ENCODE measurements at places on chromosomes 6 and 20. TPM values are rescaled to one million over a fixed set of nuclear protein-coding genes. Genes with fewer than 3 reads are reported as not detected.

The MAP1LC3A gene
- 17.7 TPM for polyA plus RNA-seq

The CLVS2 gene
- polyA plus RNA-seq, result 0.15 TPM

The PRDM13 gene
- polyA plus RNA-seq, result not detected

The PRSS35 gene
- polyA plus RNA-seq, result 35.2 TPM

The NKX2-4 gene
- polyA plus RNA-seq, result not detected

GRCh38 chr20:7240490-7240889, 473.0 kb downstream of the BMP2 start:
- no peak for DNase-seq

DNA sequence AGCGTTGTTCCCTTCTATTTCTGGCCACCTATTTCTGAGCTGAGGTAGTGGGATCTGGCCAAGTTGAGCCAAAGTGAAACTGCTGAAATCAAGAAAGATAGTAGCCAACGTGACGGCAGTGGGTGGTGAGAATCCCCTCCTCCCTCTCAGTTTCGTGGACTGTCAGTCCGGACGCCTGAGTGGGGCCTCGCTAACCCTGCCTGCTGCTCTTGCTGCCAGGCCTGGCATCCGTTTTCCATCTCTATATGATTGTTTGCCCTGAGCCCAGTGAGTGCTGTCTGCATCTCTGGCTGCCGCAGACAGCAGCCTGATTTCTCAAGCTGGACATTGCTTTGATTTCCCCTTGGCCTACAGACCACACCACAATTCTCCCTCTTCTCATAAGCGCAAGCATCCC, 23.5 kb upstream of the PAX1 start:
- no peak for DNase-seq

DNA sequence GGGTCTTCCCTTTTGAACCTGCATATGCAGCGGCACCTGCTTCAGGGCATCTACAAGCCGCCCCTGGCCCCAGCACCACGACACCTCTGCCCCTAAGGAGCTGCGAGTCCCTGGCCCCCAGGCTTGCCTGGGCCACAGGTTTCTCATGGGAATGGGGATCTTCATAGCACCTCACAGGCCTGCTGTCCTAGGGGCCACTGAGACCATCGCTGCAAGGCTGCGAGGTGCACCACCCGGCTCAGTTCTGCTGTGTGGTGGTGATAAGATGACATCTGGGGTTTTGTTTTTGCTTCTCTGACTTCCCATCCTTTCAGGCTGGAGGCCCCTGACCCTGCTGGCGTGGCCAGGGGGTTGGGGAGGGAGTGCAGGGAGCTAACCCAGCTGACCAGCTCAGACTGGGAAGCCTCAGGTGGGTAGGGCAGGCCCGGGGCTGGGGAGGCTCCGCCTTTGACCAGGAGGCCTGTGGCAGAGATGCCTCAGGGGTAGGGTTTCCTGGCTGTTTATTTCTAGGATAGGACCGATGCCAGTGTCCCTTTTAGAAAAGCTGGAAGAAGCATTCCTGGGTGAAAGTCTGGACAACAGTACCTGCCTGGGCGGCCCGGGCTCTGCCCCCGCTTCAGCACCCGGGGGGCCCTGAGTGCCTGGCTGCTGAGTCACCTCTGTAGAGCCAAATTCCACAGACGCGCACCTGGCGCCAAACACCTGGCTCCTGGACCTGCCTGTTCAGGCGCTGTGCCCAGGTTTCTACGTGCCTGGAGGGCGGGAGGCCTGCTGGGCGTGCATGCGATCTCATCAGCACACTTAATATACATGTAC, 264.7 kb downstream of the DLL1 start:
- DNase-seq, result no peak

GRCh38 chr6:28895131-28895812, 28.5 kb downstream of the TRIM27 start:
- peak; percentile 93 for DNase-seq

DNA sequence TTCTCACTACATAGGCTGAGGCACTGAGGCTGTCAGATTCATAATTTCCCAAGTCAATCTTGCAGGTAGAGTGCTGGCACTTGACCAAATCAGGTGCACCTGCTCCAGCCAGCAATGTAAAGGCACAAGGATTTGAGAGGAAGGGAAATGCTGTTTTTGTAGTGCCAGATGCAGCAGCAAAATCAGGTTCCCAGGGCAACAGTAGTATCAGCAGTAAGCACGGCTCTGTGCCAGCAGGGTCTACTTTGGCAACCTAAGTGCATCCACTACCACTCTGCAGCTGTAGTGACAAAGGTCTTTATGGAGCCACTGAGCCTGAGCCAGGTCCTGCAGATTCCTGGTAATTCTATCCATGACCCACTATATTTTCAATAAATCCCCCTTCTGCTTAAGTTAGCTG, 329.5 kb downstream of the TPBG start:
- no peak for DNase-seq

- no peak for DNase-seq
Observed at GRCh38 chr6:53837865-53838769, 43.3 kb downstream of the LRRC1 start.

DNA sequence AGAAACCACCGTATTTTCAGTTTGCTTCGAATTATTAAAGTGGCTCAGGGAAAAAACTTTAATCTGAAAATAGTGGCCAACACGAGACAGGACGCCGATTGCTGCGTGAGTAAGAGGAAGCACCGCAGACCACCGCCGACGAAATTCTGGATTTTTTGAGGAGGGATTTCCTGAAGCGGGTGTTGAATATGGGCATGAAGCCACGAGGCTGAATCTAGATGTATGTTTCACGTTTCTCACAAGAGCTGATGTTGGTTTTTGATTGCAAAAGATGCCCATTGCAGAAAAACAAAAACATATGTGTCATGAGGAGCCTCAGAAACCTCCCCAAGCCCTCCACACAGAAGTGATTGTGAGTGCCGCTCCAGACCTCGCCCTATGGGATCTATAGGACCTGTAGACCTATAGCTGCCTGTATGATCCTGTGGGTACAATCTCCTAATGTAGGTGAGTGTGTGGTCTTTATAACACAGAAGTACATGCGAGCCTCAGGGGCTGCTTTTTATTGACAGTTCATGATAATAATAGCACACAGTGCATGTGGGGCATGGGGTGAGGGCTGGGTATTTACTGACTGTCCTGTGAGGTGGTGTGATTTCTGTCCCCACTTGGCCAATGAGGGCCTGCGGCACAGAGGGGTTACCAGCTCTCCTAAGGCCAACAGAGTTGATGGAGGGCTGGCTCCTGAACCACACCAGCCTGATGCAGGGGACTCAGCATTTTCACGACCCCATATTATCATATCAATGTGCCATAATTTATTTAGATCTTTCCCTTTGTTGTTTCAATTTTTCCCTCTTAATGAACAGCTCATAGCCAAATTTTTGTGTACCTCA, 243.9 kb downstream of the DLL1 start:
- no peak for DNase-seq

GRCh38 chr6:35089935-35090505, 51.1 kb downstream of the TCP11 start:
- DNase-seq, result no peak

DNA sequence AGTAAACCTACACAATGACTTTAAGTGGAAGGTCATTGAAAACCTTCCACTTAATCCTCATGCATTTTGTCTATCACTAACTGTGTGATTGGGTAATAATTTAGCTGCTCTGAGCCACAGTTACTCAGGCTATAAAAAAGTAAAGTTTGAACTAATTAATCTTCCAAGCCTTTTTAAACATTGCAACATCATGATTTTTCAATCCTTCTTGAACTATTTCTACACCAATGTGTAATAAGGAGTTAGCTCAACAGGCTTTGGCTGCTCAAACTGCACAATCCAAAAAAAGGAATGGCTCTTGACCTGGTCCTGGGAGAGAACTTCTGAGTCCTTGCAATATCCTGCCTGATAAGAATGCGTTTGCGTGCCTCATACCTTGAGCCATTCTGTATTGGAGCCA, 34.8 kb upstream of the FILIP1 start:
- DNase-seq, result no peak

GRCh38 chr6:137791281-137792159, 75.5 kb upstream of the TNFAIP3 start:
- DNase-seq, result no peak

DNA sequence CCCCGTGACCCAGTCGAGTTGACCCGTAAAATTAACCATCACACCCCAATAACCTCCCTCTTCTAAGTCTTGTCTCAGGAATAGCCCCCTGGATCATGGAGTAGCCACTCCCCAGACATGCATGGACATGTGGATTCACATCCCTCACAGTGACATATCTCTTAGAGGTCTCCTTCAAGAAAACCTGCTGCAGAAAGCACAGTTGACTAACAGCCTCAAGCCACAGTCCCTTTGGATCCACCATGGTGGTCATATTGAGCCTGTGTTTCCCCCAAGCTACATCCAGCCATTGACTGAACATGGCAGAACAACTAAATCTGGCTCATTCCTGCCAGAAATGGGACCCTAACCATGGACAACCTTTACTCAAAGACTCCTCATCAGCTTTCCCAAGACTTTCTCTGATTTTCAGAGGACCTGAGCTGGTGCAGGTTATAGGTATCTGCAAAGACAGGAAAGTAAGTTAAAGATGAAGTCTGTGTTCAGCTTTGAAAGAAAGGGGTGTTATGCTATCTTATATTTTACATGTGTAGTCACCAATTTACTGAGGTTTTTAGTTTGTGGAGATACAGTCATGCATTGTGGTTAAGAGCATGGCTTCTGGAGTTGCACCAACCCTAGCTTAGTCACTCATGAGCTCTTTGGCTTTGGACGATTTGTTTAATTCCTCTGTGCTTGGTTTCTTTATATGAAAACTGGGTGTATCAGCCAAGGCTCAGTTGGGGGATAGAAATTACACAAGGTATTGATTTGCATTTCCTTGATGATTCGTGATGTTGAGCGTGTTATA, 219.1 kb downstream of the MYLK4 start:
- no peak for DNase-seq

DNA sequence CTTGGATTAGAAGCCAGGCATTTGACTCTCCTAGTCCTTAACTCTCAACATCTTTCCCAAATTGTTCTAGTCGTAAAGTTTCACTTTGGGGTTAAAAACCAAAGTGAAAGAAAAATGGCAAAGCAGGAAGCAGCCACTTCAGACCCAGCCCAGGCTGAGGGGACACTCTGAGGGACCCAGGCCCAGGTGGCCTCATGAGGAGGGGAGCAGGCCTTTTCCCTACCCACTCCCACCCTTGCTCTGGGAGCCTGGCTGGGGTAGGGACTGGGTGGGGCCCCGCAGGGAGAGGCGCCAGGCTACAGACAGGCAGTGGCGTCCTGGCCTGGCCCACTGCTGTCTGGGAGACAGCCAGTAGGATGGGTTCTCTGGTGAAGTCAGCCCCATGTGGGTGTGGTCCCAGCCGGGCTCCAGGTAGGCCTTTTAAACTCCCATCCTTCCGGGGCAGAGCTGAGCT, 68.7 kb upstream of the MYL9 start:
- no peak for DNase-seq

DNA sequence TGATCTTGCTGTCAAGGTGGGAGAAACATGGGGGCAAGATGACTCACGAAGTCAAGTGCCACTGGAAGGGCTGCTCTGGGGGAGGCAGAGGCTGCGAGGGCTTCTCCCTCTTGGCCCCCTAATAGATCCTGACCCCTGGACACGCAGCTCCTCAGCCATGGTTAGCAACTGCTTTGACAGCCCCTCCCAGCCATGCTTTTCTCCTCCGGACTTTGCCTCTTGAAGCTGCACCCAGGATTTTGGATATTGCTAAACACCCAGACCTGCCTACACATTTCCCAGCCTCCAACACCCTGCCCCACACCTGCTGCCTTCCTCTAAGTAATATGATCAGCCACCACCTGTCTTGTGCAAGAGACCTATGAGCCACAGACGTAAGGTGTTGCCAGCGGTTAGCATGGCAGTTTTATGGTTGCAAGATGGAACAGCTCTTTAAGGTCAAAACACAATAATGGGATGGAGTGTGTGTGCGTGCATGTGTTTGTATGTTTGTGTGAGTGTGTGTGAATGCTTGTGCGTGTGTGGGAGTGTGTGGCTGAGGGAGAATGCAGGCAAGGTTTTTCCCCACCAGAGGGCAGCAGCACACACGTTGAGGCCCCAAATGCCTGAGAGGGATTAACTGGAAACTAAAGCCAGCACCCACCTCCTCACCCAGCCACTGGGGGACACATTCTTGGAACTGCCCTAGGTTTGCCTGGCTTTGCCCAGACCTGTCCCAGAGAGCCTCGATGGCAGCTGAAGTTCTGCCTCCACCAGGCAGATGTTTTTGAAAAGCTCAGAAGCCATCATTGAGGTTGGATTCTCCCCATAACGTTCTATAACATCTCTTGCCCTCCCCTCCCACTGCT, 2.5 kb downstream of the IP6K3 start:
- DNase-seq, result peak; percentile 74

DNA sequence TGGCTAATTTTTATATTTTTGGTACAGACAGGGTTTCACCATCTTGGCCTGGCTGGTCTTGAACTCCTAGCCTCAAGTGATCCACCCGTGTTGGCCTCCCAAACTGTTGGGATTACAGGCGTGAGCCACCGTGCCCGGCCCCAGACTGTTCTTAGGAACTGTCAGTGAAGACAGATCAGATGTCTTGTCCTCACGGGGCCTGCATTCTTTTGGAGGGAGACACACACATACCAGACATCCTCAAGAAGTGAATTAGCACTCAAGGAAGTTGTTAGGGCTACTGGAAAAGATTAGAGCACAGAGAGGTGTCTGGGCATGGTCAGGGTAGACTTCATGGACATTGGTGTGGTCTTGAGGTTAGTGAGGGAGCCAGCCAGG, 10.3 kb upstream of the LPIN3 start:
- DNase-seq, result no peak

Measured in renal cortex interstitium (tissue), 15 donors.